Activated CD4-positive, CD25-positive, alpha-beta regulatory T cell treated with anti-CD3 and anti-CD28 coated beads, Interleukin-2, amount 50 U/mL, for 24 hours (primary cell): ENCODE measurements at places on chromosomes 12 and 14.

- no peak for ATAC-seq
Measured at GRCh38 chr14:32513571-32514009, 184.5 kb downstream of the AKAP6 start.

- ATAC-seq: no peak
Measured at GRCh38 chr12:94272280-94272679, 123.9 kb downstream of the PLXNC1 start.

GRCh38 chr12:91988086-91988923 lies 157.3 kb downstream of the BTG1 start:
- no peak for ATAC-seq

- ATAC-seq: no peak
Measured at GRCh38 chr12:91098941-91099340, 12.4 kb downstream of the LUM start.

DNA sequence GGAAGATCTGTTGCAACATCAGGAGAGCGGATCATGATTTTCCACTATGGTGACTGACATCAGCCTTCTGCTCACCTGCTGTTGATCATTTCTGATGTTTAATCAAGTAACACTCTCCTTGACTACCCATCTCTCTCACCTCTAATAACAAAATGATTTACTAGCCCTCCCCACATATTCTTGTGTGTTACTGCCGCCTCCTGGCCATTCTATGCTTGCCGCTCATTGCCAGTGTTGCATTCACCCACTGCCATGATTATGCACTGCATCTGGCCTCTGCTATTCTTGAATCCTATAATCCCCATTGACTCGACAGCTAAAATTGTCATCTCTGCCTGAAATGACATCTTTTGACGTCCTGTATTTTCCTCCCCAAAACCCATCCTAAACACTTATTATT lies 113.8 kb downstream of the RERGL start:
- no peak for ATAC-seq

DNA sequence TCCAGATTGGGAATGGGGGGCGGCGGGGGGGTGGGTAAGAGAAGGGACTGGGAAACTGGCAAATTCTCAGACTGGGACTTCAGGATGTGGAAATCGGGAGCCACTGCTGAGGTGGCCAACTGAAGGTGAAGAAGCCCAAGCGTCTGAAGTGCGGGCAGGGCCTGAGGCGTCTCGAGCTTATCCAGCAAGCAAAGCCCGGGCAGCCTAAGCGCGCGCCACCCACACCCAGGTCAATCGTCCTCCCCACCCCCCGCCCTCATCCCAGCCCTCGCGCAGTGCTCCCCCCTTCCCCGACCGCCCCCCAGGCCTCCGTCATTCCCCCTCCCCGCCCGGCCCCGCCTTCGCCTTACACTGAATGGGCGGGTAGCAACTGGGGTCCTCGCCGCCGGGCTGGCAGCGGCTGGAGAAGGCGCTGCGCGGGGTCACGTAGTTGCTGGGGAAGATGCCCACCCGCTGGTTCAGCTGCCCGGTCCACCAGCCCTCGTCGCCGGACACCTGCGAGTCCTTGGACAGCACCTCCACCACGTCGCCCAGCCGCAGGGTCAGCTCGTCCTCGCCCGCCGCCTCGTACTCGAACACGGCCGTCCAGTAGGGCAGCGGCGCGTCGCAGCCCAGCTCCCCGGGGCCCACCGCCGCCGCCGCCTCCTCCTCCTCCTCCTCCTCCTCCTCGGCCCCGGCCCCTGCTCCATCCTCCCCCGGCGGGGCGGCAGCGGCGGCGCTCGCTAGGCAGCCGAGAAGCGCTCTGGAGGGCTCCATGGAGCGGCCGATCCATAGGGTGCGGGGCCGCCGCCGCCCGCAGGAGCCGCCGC lies 693 bp downstream of the MAP3K9 start:
- ATAC-seq: peak; percentile 11
